Suprapubic skin (tissue), 4 donors: ENCODE measurements at places on chromosomes 2 and 18.
A peak's percentile ranks its signal among the peaks of the same experiment; 100 is the strongest.

- no peak for DNase-seq
These were observed 67.7 kb upstream of the NEDD4L start for GRCh38 chr18:57976230-57976773.

- DNase-seq, result no peak
These were observed 36.8 kb upstream of the C2orf74 start for GRCh38 chr2:61125123-61125710.

- DNase-seq, result no peak
These were observed 42.1 kb downstream of the MYCN start for GRCh38 chr2:15982285-15983044.

DNA sequence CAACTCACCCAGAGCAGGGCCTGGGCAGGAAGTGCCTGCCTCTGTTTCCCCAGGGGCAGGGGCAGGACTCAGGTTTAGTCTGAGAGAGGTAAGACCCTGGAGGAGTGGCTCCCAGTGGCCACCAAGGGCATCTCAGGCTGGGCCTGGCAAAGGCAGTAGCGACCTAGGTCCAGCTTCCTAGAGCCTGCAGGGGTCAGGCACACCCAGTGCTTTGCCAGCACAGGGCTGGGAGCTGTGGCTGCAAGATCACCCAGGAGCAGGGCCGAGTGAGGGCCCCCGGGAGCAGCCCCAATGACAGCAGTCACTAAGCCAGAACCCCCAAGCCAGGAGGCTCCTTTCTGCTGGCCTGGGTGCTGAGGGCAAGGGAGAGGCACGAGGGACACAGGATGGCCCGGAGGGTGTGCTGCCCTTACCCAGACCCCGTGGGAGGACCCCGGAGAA is 8.8 kb upstream of the DUSP2 start:
- no peak for DNase-seq

DNA sequence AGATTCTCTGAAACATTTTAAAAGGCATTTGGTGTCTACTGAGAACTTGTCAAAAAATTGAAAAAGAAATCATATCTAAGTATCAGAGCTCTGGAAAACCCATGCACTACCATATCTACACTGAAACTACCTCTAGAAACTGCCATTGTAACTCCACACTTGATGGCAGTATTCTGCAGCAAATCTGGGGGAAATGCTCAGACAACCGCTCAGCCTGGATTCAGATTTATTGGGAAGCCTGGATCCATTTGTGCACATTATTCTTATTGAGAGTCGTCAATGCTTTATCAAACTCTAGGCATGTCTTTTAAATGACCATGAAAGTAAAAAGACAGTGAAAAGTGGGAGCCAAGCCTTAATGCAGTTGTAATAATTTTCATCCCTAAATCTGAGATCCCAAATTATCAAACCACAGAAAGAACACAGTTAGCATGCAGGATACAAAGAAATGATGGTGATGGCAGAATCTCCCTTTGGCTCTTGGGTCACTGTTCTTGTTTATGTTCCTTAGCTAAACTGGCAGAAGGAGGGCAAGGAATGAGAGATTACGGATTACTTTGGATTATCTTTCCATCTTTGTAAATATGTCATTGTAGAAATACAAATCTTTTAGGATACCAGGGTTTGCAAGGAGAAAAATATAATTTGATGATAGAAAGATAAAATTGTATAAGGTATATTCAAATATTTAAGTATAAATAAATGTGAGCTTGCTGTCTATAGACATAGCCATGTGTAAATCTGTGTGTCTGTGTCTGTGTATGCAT is 512.1 kb upstream of the SYT4 start:
- no peak for DNase-seq

DNA sequence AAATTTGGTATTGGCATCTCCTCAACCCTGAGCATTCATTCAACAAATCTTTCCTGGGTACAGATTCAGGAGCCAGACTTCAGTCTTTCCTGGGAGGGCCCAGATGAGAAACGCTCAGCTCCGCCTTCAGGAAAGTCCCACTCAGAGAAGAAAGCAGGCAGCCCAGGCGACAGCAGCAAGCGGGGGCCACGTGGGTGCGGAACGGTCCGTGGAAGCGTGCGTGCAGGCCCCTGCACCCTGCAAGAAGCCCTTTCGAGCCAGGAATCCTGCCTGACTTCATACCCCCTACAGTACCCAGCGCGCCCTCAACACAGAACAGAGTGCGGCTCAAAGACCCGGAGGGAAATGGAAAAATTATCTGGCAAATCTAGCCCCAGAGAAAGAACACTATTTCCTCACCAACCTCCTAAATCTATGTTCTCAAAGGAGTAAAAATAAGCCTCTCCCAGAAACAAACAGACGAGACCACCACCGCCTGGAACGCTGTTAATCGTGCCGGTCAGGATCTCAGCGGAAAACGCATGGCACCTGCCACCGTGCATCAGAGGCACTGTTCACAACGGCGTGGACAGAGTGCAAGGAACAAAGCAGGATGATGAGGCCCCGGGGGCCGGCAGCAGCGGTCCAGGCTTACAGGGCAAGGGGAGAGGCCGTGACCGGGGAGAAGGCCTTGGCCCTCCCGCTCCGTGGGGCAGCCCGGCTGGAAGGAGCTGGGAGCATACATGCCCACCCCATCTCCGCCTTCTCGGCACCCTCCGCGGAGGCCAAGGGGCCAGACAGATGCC is 318.3 kb downstream of the EIPR1 start:
- no peak for DNase-seq

DNA sequence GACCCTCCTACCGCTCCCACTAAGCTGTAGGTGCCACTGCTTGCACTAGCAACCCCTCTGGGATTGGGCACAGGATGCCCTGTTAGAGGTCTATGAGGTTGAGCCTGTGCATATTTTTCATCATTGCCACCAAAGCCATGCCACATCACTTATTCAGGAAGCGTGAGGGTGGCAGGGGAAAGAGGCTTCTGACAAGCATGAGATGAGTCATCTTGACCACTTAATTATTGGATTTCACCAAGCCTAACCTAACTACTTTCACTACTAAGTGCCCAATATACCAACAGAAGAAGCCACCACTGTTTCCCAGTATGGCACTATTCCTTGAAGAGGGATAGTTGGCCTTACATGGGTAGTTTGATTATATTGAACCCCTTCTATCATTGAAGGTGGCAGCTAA is 181.3 kb upstream of the EPHA4 start:
- no peak for DNase-seq

GRCh38 chr2:172742931-172743540 is 7.4 kb downstream of the RAPGEF4 start:
- DNase-seq, result no peak

DNA sequence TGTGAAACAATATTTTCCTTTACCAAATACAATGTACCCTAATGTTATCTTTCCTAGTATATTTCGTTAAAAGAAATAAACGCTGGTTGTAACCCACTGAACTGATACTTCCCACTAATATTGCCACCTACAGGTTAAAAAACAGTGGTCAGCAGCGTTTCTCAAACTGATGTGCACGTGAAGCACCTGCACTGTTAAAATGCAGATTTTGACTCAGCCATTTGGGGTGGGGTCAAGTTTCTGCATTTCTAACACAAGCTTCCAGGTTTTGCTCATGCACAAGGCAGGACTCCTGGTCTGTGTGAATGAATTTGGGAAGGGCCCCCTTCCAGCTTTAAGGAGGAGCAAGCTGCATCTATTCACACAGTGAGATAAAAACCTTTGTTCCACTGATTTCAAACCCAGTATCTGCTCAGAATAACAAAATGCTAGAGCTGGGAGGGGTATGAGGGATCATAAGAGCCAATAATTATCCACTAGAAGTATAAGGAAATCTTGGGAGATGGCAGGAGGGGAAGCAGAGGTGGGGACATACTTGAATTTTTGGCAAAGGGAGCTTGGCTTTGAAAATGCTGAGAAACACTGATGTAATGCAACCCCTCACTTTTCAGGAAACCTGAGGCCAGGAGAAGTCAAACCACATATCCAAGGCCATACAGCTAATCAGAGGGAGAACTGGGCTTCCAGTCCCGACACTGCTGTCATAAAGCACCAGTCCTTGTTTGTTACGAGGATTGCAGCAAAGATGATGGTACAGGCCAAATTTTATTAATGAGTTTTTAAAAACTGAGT is 116.2 kb downstream of the RBMS1 start:
- DNase-seq, result no peak

DNA sequence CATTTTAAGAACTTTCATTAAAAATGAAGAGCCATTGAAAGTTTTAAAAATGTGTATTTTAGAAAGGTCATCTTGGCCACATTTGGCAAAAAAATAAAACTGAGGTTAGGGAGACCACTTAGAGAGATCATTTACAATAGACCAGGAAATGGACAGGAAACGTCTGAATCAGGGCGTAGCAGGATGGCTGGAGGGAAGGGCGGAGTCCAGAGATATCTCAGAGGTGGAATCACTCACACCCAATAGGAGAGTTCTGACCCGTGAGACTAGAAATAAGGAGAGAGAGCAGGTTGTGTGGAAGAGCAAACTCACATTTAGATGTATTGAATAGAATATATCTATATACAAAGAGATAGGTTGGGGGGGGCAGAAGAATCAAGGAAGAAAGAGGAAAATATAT is 373.4 kb downstream of the METTL4 start:
- DNase-seq, result no peak

GRCh38 chr18:7633171-7633570 is 66.1 kb downstream of the PTPRM start:
- DNase-seq, result no peak

DNA sequence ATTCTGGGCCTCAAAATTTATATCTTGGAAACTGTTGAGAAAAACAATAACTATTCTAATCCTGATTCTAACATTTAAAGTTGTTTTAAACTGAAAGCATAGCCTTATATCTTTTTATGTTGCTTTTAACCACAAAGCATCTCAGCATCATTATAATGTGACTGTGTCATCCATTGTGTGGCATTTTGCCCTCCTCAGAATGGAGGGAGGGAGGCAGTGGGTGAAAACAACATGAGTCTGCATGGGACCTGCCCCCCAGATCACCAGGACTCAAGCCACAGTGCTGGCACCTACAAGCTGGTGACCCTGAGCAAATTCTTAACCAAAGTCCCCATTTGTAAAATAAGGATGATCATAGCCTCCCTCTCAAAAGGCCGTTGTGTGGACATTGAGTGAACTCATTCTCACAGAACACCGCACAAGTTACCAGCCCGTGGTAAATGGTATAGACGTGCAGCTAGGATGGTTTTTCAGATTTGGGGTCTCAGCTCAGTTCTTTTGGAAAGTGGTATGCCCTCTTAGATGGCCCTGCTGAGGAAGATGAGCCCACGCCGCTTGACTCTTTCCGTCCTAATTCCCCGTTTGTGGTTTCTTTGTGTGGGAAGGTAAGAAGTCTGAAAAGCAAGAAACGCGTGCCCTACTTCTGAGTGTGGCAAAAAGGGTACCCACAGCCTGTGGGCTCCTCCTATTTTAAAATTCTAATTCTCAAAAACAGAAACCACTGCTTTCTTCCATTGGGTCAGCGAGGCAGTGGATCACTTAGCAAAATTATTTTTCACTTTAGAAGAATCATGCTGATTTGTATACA is 305.0 kb upstream of the ID2 start:
- no peak for DNase-seq

- peak; percentile 75 for DNase-seq
These were observed 2.6 kb upstream of the GPR35 start for GRCh38 chr2:240622531-240623235.

DNA sequence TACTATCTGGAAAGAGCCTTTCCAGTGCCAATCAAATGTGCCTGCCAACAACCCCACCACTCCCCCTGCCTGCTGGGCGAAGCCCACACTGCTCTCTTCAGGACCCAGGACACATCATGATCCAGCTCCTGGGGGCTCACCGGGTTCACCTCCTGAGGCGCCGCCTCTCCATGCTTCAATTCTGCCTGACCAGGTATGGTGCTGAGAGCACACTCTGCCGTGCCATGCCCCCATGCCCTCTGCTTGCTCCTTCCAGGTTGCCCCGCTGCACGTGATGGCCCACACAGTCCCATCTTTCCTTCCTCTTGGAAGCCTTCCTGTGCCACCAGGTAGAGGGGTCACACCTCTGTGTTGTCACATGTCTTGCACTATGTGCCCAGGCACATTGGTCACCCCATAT is 47.5 kb downstream of the ASB18 start:
- DNase-seq, result no peak

GRCh38 chr2:68594041-68594440 is 49.3 kb upstream of the PROKR1 start:
- no peak for DNase-seq
